ENCODE measurements at places on chromosomes 6 and 20. TPM values are rescaled to one million over a fixed set of nuclear protein-coding genes. Genes with fewer than 3 reads are reported as not detected.

DNA sequence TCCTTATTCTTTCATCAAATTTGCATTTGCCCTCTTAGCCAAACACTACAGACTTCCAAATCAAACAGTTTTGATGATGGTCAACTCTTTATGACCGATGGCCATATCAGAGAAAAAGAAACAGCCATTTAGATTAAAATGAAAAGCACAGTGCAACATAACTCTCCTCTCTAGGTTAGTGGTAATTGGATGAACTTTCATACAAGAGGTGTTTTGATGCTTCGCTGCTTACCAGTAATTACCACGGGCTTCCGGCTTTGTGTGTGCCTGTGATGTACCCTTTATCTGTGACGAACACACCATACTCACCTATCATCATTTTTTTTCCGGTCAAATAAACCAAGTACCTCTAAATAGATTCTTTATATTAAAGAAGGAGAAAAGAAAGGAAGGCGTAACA lies 181.8 kb downstream of the FOXA2 start:
- no peak for DNase-seq

- no peak for DNase-seq
Measured at GRCh38 chr6:56863366-56863765, 91.5 kb upstream of the BEND6 start.

DNA sequence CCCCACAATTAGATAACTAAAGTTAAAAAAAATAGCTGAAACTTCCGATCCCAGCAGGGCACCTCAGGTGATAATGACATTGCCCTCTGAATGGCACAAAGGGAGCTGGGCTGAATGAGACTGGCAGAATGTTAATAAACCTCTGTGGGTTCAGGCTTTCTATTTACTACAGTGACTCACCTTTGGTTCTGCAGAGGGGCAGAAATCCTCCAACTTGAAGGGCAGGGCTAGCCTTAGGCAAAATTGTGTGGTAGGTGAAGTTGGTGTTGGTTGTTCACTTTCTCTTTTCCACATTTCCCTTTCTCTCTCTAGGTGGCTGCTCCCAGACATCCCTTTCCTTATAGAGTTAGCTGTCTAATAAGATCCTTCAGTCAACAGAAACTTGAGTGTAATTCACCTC lies 625.2 kb downstream of the EPM2A start:
- no peak for DNase-seq

GRCh38 chr6:157226026-157226625 lies 97.2 kb downstream of the TMEM242 start:
- no peak for DNase-seq

GRCh38 chr6:34914358-34914757 lies 25.3 kb downstream of the ANKS1A start:
- DNase-seq, result no peak

GRCh38 chr6:127606131-127606562 lies 29.2 kb downstream of the C6orf58 start:
- no peak for DNase-seq

DNA sequence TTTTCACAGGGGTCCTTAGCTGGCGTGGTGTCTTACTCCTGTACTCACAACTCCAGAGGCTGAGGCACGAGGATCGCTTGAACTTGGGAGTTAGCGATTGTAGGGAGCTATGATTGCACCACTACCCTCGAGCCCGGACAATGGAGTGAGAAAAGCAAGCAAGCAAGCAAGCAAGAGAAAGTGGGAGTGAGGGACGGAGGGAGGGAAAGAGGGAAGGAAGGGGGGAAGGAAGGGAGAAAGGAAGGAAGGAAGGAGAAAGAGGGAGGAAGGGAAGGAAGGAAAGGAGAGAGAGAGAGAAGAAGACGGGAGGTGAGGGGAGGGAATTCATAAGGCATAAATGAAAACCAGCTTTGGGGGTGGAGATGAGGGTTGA lies 120.5 kb downstream of the TRIM27 start:
- DNase-seq, result no peak

- no peak for DNase-seq
Measured at GRCh38 chr6:108559884-108560462, 744 bp upstream of the FOXO3 start.

- DNase-seq, result no peak
Measured at GRCh38 chr6:19472153-19472552, 365.0 kb upstream of the ID4 start.

The NOX3 gene
- not detected for total RNA-seq

The DSE gene
- 8.6 TPM for total RNA-seq

The RIMS4 gene
- total RNA-seq, result not detected

The MUC22 gene
- not detected for total RNA-seq

The ZFP57 gene
- total RNA-seq, result not detected
